ENCODE measurements at places on chromosomes 11 and 22. TPM values are rescaled to one million over a fixed set of nuclear protein-coding genes. Genes with fewer than 3 reads are reported as not detected.

Gene KCNK7
- not detected for total RNA-seq

Gene C11orf52
- total RNA-seq, result not detected

Gene ANO9
- total RNA-seq, result not detected

Gene ANO3
- not detected for total RNA-seq

Gene OR2AG2
- not detected for total RNA-seq

Gene INSC
- 4.0 TPM for total RNA-seq

Gene BET1L
- 15.2 TPM for total RNA-seq

Gene PLEKHA7
- 1.3 TPM for total RNA-seq

Gene KRTAP5-10
- not detected for total RNA-seq

Gene TYR
- not detected for total RNA-seq

Gene FGF4
- not detected for total RNA-seq

Gene MB
- total RNA-seq, result not detected

Gene ART1
- not detected for total RNA-seq

Gene ARHGAP32
- total RNA-seq, result 8.1 TPM

Gene SCN4B
- not detected for total RNA-seq

Gene IGSF22
- not detected for total RNA-seq

Gene OR8I2
- not detected for total RNA-seq

Gene DNAJB7
- total RNA-seq, result not detected

All from HT1080 (cell line).